Mononuclear cell (primary cell): ENCODE measurements at places on chromosomes 4 and X. TPM values are rescaled to one million over a fixed set of nuclear protein-coding genes. Genes with fewer than 3 reads are reported as not detected.

Gene SMIM14
- 6.4 TPM for total RNA-seq

Gene SSX4B
- total RNA-seq: not detected

Gene TIGD4
- under 0.01 TPM for total RNA-seq

Gene MID2
- 17.6 TPM for total RNA-seq

Gene HPGDS
- not detected for total RNA-seq

Gene CPZ
- not detected for total RNA-seq

Gene SHROOM3
- total RNA-seq: 0.42 TPM

Gene PARM1
- 1.0 TPM for total RNA-seq

Gene SMIM10
- total RNA-seq: not detected

Gene RAB40AL
- 0.10 TPM for total RNA-seq

Gene ZNF711
- total RNA-seq: 3.7 TPM

Gene EREG
- 240 TPM for total RNA-seq
